ENCODE measurements at places on chromosomes 1 and 21.

DNA sequence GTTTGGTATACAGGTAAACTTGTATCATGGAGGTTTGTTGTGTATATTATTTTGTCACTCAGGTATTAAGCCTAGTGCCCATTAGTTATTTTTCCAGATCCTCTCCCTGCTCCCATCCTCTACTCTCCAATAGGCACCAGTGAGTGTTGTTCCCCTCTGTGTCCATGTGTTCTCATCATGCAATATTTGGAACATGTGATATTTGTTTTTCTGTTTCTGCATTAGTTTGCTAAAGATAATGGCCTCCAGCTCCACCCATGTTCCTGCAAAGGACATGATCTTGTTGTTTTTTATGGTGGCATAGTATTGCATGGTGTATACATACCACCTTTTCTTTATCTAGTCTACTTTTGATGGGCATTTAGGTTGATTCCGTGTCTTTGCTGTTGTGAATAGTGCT lies 10.9 kb downstream of the PHACTR4 start:
- ATAC-seq, result no peak

DNA sequence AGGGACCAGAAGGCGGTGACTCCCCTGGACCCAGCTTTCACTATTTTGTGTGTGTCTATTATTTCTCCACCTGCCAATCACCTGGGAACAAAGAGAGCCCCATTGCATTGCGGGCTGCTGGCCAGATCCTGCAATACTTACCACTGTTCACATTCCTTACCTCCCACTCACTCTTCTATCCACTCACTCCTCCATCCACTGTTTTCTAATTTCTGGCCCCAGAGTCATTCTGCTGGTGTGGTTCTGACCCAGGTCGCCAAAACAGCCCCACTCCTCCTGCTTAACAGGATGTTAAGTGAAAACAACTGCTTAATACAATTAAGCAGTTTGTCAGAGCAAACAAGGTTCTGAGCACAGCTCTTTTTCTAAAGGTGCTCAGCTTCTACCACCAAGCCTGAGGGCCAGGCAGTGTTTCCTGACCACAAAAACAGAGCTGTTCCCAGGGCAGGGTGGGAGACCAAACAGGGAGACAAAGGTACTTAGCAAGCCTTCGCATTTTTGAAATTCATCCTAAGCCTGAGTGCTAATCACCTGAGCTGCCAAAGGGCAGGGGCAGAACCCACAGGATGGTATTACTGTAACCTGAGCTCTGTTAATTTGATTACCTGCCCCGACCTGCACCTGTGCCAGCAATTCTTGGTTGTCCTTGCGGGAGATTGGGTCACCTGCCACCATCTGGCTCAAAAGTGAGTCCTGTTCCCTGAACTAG lies 38.5 kb upstream of the EFCAB14 start:
- peak; percentile 81 for ATAC-seq

DNA sequence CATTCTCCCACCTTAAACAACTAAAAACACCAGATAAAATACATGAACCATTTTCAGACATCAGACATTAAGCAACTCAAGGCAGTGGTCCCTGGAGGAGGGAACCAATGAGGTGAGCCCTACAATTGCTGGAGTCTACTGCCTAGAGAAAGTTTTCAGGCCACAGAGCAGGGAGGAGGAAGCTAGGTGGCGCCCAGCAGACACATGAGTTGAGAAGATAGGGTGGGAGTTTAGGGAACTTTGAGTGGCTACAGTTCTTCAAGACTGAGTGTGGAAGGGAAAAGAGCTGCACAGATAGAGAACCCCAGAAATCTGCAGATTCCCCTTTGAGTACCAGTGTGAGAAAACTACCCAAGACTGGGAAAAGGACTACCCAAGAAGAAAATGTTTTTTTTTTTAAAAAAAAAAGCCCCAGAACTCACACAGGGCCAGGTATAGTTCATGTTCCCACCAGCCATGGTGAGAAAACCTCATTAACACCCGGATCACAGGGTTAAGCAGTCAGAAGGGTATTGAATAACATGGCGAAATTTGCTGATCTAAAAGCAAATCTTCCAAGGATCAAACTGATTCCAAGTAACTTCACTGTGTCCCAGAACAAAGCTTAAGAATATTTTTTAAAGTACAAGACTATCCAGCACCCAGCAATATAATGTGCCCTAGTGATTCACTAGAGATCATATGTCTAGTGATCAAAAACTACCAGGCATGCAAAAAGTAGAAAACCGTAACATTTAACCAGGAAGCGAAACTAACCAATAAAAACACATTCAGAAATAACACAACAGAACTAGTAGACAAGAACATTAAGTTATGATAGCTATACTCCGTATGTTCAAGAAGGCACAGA lies 12.0 kb downstream of the ALDH9A1 start:
- ATAC-seq, result no peak

DNA sequence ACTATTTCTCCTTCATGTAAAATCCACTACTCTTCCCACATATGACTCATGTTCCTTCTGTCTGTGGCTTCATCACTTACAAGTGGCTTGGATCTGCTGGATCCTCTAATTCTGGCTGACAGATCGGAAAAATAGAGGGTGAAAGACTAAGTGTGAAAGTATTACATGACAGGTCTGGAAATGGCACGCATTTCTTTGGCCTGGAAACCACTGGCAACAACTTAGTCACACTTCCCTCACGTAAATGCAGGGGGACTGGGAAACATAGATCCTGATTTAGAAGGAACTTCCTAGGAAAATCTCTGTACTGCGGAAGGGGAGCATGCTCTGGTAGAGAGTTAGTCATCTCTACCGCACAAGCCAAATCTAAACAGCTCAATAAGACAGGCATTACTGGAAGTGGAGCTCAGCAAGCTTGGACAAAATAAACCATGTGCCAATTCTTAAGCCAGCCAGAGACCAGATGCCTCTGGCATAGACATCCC lies 305.4 kb upstream of the PTBP2 start:
- ATAC-seq, result peak; percentile 90

DNA sequence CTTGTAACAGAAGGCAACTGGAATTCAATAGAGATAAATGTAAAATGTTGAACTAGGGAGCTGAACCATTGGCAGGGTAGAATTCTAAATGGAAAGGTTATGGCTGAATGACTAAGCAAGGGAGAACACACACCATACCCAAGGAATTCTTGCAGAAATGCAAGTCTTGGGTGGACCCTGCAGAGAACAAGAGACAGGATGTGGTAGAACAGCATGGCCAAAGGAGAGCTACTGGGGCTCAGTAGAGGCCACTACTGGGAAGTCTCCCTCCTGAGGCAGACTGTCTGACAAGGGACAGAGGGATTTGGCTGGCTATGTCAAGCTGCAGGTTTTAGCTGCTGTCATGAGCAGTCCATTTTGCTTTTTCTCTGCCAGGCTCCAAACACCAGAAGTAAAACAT lies 180.9 kb downstream of the TNR start:
- ATAC-seq, result no peak

DNA sequence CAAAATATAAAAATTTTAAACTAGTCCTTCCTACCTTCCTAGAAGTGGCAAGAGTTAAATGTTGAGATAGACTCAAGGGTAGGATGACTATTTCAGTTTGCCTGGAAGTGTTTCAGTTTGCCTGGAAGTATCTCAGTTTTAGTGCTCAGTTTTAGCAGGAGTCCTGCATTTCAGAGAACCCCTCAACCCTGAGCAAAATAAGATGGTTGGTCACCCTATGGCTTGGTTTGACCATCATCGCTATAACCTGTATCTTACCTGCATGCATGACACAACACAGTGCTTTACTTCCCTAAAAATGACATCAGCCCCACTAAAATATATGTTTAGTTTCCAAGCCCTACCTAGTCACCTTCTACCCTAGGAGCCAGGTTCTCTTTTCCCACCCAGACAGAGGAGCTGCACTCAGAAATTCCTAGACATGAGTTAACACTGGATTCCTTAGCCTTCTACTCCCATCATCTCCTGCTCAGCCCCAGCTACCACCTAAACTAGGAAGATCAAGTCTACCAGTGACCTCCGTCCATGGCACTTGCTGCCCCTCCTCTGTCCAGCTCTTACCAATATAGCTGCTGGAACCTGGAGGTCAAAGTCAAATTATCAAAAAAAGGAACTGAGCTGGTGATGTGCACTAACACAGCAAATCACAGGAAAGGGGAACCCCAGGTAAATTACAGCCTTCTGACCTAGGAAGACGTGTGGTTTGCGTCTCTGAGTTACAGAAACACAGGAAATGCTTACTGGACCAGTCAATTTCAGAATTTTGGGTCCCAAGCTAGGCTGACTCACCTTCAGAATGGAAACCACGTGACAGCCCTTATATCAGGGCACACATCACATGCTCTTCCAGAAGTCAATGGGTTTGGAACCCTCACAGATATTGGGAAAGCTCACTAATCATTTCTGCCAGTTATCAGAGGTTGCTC lies 2.2 kb upstream of the G0S2 start:
- ATAC-seq, result peak; percentile 9

DNA sequence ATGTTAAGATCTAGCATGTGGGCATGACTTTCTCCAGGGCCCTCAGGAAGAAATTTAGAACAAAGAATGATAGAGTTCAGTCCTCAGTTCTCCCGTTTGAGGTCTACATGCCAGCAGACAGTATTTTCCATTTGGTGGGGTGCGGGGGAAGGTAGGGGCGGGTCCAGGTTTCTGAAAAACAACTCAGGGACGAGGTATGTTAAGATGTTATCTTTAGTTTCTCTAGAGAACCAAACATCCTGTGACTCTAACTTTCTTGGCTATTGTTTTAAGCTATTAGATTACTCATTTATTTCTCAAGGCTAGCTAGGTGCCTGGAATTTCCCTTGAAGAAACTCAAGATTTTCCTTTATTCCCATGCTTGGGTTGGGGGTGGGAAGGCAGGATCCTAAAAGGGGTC lies 42.3 kb upstream of the SYT14 start:
- no peak for ATAC-seq

DNA sequence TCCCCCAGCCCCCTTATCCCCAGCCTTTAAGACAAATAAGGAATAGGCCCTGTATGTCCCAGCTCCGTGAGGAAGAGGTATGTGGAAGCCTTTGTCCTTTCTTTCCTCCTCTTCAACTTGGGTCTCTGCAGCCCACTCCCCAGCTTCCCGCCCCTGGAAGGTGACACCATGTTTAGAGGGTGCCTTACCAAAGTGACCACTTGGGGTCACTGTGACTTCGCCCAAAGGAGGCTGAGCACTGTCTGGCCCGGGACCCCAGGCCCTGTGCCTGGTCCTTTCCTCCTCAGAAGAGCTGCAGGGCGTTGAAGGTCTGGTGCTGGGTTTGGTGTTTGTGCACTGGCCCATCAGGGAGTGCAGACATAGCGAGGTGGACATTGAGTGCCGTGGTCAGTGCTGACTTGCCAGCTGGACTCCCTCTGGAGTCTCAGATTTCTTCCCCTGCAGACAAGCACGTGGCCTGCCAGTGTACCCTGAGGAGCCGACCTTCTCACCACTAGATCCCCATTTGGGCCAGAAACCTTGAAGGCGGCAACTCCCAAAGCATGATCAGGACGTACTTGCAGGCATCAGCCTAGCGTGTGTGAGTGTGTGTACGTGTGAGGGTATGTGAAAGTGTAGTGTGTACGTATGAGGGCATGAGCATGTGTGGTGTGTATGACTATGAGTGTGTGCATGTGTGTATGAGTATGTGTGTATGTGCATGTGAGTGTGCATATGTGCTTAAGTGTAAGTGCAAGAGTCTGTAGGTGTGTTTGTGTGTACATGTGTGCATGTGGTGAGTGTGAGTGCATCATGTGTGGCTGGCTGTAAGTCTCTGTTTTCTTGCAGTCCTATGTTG lies 181.4 kb upstream of the KIAA0040 start:
- ATAC-seq, result peak; percentile 41

DNA sequence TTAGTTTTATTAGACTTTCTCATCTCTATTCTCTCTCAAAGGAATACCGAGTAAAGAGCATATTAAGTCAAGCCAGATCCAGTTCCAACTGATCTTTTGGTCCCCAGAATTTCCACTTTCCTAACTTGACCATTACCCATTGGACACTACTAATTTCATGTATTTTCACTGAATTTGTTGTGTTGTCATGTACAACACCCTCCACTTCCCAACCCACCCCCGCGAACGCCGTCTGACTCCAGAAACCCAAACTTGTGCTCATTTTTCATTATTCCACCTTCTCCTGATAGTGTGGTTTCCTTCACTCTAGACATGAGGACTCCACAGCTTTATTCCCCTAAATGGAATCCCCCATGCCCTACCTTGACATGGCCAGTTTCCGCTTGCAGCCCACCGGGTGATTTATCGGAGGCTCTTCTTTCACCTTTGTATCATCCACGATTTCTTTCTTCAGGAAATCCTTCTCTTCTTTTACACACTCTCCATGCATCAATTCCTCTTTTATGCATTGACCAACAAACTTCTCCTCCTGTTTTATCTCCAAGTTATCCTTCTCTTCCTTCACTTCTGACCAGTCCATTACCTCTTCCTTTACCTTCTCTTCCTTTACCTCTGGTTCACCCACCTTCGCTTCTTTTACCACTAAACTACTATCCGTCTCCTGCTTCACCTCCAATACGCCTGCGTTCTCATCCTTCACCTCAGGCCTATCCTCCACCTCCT lies 805 bp downstream of the ZNHIT6 start:
- ATAC-seq, result peak; percentile 17

DNA sequence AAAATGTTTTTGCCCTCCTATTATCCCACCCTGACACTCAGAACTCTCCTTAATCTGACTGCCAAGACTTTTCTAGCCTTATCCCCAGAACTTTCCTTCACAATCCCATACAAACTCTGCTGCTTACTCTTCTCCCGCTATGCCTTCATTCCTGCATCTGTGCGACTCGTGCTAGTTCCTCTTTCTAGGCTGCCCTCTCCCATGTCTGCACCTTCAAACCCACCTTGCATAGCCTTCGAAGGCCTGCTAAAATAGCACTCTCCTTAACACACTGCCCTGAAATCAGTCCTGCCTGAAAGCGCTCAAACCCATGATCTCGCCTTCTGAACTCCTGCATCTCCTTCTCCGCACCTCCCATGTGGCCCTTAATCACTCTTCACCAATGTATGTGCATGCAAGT lies 2.5 kb upstream of the NCF2 start:
- ATAC-seq, result no peak

DNA sequence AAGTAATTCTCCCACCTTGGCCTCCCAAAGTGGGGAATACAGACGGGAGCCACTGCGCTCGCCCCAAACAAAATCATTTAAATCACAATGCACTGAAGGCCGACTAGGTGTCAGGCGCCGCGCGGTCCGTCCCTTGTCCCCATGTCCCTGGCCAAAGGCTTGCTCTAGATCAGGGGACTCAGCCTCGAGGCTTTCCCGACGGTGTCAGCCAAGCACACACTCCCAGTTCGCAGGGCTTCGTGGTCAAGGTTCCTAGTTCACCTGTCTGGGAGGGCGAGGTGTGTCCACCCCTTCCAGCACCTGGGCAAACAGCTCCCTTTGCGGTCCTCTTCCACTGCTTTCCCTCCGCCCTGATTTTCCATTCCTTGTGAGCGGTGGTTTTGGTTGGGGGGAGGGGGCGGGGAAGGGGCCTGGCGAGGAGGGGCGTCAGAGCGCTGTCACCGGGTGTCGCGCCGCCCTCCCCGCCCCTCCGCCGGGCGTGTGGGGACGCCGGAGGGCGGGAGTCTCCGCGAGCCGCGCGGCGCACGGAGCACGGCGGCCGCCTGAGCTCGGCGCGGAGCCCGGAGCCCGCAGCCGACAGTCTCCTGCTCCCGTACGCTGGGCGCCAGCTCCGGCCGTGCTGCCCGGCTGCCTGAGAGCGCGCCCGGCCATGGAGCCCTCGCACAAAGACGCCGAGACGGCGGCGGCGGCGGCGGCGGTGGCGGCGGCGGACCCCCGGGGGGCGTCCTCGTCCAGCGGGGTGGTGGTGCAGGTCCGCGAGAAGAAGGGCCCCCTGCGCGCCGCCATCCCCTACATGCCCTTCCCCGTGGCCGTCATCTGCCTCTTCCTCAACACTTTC lies at the start of gene STUM:
Gene STUM (plus strand): TSS at position 509 of the 838 bp plus-strand sequence. CDS start 141 bp downstream, at position 650.
- peak; percentile 71 for ATAC-seq

GRCh38 chr1:212212906-212213305 lies 72.3 kb upstream of the PPP2R5A start:
- ATAC-seq, result no peak
